ENCODE measurements at places on chromosomes 11 and 22.

DNA sequence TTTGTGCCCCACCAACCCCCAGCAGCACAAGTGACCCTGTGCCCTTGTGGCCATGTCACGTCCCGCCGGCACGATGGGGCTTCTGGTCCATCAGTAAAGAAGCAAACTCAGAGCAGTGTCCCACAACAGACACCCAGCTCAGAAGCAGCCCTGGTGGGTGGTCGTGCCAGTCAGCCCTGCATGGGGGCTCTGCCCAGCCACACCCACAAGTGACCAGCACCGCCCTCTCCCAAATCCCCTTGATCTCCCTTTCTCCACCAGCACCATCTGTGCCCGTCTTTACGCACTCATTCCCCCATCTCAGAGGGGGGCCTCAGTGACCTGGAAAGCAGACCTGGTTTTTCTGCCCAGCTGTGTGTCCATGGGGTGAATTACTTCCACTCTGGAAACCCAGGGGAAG lies 149.1 kb downstream of the DSCAML1 start:
- no peak for DNase-seq

DNA sequence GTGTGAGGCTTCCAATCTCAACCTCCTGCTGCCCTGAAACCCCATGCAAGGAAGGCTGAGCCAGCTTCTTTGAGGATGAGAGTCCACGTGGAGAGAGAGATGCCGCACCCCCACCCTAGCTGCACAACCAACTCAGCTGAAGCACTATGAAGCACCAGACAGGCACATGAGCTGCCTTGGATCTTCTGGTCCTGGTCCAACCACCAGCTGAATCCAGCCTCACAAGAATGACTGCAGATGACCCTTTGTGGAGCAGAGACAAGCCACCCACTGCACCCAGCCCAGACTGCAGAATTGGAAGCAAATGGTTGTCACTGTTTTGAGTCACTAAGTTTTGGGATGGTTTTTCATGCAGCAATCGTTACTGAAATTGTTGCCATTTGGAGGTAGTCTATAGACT lies 149.6 kb upstream of the SYT13 start:
- no peak for DNase-seq

DNA sequence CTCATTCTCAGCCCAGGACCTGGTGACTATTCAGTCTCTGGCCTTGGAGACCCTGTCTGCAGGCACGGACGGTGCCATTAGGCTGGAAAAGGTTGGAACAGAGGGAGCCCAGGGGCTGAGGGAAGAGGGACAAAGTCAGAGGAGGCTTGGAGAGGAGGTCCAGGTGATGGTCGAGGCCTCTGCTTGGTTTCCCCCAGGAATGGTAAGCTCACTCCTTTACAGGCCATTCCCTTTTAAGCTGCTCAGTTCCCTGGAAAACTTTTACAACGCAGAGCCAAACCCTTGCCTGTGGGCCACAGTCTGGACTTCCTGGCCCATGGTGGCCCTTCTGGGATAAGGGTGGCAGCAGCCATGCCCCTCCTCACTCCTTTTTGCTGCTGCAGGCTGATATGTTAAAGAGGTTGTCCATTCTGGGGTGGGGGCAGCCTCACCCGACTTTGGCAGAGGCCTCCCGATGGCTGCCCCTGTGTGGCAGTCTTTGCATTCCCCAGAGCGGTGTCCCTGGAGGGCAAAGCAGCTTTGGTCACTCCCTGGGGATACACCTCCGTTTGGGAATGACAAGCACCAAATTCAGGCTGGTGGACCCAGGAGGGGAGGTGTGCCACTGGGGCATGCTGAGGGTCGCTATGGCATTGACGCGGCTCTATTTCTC lies 34.0 kb upstream of the RFPL3 start:
- no peak for DNase-seq

- no peak for DNase-seq
These were observed 150.2 kb upstream of the POU2AF2 start for GRCh38 chr11:111095327-111095726.

- no peak for DNase-seq
These were observed 221.4 kb downstream of the C11orf91 start for GRCh38 chr11:33479231-33479630.

GRCh38 chr22:18978506-18978905 lies 42.4 kb upstream of the PRODH start:
- no peak for DNase-seq

Measured in nephron progenitor cell (in vitro differentiated cells).